ENCODE measurements at places on chromosomes 1 and 21.

DNA sequence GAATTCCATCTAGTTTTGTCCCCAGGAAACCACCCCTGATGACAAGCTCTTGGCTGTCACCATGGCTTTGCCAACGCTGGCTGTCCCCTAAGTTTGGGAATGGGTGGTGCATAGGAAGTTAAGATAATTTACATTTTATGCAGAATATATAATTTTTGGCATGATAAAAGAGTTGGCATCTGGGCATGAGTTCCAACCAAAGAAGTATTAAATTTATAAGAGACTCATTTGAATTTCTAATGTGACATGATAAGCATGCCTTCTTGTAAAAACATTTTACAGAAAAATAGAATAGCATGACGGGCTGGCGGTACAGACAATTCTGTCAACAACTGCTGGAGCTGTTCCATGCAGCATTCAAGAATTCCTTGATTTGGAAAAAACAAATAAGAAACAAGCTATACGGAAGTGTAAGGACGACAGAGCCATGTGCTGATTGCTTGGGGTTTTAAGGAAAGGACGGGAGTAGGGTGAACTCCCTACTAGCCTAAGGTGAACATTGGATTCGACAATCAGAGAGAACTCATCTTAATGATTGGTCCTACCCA is 106.8 kb upstream of the C1orf21 start:
- no peak for DNase-seq

- no peak for DNase-seq
These were observed 47.1 kb downstream of the PACC1 start for GRCh38 chr1:212367474-212368072.

GRCh38 chr21:18951271-18952038 is 547.9 kb upstream of the TMPRSS15 start:
- no peak for DNase-seq

DNA sequence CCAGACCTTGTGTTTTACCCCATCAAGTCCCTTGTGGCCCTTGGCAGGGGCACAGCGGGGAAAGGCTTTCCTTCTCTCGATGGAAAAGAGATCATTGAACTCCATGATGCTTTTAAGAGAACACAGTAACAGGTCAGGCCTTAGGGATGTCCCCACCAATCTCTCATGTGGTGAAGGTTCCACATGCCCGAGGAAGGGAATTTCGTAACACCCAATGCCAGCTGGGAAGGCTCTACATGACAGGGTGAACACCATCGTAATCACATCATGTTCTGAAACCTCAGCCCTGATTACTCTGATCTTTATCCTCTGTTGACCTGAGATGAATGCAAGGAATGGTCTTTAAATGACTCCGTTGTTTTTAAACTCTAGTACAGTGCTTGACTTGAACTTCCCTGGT is 105.5 kb upstream of the SPAG17 start:
- DNase-seq, result no peak

GRCh38 chr1:233945573-233945972 is 41.1 kb downstream of the SLC35F3 start:
- peak; percentile 0 for DNase-seq

DNA sequence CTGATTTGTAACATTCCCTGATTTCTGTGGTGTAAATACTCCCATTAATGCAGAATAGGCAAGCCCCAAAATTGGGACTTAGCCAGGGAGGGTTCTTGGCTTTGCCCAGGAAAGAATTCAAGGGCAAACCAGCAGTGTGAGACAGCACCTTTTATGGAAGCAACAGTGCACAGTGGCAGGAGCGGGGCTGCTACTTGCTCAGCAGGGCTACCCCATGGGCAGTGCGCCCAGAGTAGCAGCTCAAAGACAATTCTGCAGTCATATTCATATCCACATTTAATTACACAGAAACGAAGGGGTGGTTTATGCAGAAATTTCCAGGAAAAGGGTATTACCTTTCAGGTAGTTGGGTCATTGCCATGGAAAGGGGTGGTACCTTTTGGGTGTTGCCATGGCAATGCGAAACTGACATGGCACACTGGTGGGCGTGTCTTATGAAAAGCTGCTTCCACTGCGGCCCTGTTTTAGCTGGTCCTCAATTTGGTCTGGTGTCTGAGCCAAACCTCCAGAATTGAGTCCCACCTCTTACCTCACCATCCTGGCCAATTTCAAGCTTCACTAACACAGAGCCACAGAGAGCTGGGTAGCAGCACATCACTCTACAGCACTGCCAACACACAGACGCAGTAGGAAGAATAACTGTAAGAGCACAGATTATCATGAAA is 35.9 kb downstream of the FHAD1 start:
- no peak for DNase-seq

GRCh38 chr1:64043288-64043687 is 160.1 kb upstream of the UBE2U start:
- DNase-seq, result peak; percentile 21

DNA sequence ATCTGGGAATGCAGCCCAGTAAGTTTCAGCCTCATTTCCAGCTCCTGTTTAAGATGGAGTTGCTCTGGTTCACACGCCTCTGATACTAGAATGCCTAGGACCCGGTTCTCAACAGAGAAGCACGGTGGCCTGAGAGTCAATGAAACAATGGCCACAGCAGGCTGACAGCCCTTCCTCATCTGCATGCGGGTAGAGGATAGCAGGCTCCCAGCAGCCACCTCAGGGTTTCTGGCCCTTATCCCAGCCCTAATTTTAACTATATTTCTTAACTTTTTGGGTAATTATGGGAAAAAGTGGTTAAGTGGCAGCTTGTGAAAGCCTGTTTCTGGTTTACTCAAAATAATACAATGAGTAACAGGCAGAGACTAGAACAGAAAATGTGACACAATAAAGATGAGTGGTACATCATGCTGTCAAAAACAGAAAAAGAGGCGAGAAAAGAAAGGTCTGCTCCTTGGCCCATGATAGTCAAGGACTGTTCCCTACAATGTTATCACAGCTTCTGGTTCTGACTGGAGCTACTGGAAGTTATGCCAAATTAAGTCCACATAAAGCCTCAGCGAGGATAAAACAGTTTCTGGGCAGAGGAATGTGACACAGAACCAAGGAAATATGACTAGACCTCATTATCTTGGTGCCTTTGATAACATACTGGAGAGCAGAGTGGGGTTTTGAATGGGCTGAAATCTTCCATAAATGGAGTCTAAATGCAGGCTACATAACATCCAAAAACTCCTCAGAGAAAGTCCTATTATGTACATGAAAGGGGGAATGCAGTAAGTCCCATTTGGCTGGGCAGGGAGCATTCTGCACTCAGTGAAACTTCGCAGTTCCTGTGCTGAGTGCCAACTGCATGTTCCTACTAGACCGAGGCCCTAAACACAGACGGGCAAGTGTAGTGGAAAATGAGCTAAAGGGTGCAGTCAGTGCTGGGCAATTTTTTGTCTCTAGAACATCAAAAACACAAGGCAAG is 92.1 kb downstream of the NIBAN1 start:
- peak; percentile 25 for DNase-seq

DNA sequence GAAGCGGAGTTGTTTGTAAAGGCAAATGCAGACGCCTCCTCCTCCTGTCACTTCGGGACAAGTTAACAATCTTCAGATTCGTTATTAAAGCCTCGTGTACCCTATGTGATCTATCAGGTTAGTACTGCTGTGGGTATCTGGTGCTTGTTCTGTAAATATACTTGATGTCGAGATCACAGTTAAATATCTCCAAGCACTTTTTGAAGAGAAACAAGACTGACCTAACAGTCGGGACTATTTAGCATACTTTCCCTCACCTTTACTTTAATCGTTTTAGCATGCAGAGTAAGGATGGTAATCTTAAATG is 710 bp downstream of the KLHL20 start:
- no peak for DNase-seq

- no peak for DNase-seq
These were observed 17.9 kb downstream of the ATP5PO start for GRCh38 chr21:33897739-33898138.

- no peak for DNase-seq
These were observed 44.9 kb downstream of the GADD45A start for GRCh38 chr1:67729872-67730271.

DNA sequence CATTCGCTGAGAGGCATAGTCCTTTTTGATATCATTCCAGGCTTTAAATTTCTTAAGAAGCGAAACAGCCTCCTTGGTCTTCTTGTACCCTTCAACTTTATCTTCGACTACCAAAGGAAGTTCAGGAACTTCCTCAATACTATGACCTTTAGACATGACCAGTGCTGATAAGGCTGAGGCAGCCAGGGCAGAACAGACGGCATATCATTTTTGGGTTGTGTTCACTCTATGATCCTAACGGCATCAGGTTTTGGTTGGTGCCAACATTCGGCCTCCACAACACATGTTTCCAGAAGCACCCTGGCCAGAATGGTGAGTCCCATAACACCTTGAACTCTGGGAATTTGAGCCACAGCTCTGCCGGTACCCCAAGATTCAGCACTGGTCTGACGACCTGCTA is 31.4 kb upstream of the MYOC start:
- no peak for DNase-seq

DNA sequence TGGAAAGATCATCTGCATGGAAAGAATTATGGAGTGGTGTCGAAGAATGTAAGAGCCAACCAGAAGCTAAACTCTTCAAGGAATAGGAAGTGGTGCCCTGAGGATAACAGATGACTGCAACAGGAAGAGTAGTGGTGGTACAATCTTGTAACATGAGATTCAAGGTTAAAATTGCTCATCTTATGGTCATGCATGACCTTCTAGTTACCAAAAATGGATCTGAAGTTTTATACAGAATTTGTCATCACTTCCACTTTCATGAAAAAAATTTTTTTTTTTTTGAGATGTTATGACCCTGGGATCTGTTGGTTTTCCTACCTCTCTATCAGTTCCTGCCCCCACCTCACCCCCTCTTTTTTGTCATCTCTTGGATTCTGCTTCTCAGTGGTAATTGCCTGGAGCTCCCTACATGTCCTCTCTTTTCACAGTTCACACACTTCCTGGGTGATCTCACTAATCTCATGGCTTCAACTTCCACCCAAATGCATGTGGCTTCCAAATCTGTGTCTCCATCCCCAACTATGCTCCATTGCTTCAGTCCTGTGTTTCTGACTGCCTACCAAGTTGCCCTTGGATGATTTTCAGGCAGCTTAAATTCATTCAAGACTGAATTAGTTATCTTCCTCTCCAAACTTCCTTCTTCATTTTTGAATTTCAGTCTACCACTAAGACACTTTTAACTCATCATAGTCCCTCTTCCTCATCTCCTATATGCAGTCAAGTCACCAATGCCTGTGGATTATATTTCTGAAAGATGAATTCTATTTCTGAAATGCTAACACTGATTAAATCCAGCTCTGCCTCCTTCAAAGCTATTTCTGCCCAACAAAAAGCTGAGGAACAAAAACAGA is 48.4 kb downstream of the SLAMF6 start:
- no peak for DNase-seq

DNA sequence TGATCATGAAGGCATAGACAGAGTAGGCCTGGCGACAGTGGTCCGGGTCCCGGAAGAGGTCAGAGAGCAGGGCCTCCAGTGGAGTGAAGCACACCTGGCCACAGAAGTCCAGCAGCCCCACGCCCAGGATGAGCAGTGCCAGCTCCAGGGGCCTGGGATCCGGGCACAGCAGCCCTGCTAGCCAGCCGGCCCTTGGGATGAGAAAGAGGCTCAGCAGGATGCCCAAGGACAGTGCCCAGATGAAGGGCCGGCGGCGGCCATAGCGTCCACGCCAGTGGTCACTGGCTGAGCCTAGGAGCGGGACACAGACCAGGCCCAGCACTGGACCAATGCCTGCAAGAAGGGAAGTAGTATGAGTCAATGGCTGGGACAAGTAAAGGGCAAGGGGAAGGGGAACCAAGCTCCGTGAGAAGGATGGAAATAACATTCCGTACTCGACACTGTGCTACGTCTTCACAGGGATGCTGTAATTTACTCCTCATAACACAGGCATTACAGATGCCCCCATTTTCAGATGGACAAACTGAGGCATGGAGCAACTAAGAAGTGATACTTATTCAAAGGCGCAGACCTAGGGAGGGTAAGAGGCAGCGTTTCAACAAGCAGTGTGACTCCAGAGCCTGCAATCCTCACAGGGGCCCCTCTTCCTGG is 16.9 kb downstream of the SLC45A3 start:
- no peak for DNase-seq

DNA sequence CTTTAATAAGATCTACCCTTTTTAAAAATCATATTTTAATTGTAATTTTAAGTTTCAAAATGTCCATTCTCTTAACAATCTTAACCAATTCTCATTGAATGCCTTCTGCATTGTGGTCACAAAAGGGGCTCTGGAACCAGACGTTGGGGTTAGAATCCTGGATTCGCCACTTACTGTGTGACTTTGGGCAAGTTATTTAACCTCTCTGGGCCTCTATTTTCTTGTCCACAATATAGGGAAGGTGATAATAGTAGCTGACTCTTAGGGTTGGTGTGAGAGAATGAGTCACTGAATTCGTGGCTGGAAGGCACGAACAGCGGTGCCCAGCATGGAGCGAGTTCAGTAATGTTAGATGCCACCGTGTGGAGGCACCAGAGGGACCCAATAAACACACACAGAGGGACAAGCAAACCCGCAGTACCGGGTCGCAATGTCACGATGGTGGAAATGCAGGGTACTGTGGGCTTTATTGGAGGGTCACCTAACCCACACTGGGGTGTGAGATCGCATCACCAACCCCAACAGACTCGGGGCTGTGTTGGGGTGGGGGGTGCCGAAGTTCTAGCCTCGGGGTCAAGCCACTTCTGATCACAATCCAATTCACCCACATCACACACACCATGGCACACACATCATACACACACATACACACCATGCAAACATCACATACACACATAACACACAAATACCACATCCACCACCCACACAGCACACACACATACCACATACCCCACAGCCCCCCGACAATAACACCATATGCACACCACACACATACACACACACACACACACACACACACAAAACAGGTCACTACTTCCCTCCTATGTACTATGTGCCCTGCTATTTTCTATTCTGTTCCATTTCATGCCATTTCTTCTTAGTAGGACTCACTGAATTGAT is 27.0 kb upstream of the IFNAR2 start:
- no peak for DNase-seq

DNA sequence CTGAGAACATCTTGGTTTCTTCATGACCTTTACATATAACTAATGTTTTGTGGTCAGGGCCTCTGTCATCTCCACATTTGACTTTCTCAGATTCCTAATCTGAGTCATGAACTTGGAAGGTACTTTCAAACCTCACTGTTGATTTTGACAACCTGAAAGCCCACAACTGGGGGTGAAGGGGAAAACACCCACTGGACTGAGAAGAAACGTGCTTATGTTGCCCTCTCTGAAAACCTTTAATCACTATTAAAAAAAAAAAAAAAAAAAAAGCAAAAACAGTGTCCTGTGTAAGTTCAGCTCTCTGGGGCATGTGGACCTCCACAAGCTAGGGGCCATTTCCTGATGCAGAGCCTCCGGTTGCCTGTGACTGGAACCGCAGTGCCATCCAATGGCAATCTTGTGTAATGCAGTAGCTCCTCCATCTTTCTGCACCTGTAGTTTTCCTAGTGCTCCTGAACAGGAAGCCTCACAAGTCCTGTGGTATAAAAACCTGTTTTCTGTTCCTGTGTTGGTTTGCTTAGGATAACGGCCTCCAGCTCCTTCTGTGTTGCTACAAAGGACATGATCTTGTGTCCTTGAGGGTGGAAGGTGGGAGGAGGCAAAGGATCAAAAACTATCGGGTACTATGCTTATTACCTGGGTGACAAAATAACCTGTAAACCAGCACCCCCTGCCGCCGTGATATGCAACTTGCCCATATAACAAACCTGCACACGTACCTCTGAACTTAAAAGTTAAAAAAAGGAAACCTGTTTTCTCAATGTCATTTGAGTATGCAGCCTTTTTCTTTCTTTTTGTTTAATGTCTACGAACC is 124.5 kb downstream of the ZNF648 start:
- DNase-seq, result no peak

Data from fibroblast of skin of abdomen (primary cell).